ENCODE measurements at places on chromosomes 12 and 14.
A peak's percentile ranks its signal among the peaks of the same experiment; 100 is the strongest.

DNA sequence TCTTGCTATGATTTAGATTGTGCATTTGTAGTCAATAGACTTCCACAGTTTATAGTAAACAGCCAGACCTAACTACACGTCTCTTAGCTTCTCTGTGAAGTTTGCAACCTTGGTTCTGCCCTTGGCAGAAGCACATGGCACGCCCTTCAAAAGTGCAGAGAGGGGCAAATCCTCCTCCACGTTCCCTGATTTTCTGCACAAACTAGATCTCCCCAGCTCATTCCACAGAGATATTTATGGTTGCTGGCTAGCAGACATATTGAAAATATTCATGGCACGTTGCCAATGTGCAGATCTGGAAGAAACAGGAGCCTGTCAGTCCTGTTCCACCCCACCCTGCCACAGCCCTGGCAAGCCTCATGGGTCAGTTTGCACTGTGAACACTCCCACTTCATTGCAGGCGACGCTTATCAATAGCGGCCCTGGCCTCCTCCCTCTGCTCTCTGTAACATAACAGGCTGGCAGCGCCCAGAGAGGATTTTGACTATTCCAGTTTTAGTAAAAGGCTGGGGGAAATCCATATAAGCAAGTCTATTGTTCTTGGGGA lies 6.5 kb upstream of the LGALS3 start:
- DNase-seq = no peak

GRCh38 chr14:36426836-36427235 lies 93.2 kb downstream of the NKX2-1 start:
- no peak for DNase-seq

DNA sequence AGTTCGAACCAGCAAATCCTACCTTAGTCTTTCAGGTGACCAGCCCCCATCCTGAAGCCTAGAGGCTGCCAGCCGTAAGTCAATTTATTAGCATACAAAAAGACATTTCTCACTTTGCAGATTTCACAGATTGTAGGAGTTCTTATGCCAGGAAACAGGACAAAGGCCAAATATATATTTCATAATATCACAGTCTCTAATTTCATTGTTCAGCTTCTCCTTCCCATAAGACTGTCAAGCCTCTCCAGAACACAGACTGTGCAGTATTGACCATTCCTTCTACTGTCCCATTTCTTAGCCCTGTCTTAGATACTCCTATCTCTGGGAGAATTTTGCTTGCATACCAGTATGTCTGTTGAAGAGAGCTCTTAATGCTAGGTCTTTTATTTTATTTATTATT lies 89.2 kb upstream of the RESF1 start:
- no peak for DNase-seq

- no peak for DNase-seq
These were observed 36.0 kb upstream of the PLEKHG6 start for GRCh38 chr12:6274231-6275221.

GRCh38 chr14:104291123-104292000 lies 153.0 kb downstream of the KIF26A start:
- no peak for DNase-seq

- no peak for DNase-seq
These were observed 406.3 kb upstream of the MGAT4C start for GRCh38 chr12:86662464-86662863.

DNA sequence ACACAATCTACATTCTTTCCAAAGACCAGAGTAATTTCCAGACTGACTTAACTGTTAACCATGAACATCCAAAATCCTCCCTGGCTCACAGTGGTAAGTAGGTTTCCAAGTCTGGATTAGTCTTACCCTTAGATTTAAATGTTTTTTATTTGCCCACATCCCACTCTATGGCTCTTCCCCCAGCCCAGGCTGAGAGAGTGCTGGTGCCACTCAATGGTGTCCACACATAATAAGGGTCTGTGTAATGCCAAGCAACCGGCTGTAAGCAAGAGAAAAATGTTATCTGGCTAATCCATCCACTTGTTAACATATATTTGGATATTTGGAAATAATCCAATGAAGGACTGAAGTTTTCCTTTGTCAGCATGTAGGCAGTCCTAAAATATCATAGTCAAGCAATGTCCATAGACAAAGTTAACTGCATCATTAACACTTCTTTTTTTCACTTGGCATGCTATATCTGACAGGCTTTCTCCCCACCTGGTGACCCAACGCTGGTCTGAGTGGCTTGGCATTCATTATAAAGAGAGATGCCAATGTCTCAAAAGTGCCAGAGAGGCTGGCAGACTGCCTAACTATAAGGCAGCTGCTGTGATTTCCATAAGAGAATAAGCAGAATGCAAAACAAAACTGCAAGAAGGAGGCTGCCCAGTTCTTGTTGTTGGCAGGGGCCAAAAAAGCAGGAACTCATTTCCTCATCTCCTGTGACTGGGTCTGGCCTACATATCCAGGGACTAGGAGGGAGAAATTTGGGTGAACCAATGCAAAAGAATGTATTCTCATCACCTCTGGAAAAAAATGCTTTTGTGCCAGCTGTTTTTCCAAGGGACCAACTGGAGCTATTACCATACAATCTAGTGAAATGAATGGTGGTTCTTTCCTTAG lies 13.9 kb upstream of the HOXC13 start:
- DNase-seq = no peak

DNA sequence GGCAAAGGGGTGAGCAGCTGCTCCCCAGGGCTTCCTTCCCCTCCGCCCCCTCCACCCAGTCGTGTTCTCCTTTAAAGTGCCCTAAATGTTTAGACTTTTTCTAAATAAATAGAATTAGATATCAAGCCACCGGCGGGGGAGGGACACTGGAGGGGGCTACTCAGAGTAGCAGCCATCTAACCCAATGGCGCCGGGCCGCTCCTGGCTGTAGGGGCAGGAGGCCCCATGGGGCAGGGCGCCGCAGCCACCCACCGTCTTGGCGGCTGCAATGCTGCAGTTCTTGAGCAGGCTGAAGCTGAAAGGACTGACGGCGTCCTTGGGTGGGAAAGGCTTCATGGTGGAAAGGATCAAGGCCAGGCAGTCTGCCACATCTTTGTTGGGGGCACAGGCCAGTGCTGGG lies 13.1 kb downstream of the SLC39A5 start:
- no peak for DNase-seq

- no peak for DNase-seq
These were observed 37.0 kb upstream of the TMEM263 start for GRCh38 chr12:106918746-106919145.

- DNase-seq = peak; percentile 73
These were observed 13.3 kb downstream of the RNASE3 start for GRCh38 chr14:20904393-20905029.

- DNase-seq = no peak
These were observed 669 bp upstream of the KCNK13 start for GRCh38 chr14:90060965-90061684.

DNA sequence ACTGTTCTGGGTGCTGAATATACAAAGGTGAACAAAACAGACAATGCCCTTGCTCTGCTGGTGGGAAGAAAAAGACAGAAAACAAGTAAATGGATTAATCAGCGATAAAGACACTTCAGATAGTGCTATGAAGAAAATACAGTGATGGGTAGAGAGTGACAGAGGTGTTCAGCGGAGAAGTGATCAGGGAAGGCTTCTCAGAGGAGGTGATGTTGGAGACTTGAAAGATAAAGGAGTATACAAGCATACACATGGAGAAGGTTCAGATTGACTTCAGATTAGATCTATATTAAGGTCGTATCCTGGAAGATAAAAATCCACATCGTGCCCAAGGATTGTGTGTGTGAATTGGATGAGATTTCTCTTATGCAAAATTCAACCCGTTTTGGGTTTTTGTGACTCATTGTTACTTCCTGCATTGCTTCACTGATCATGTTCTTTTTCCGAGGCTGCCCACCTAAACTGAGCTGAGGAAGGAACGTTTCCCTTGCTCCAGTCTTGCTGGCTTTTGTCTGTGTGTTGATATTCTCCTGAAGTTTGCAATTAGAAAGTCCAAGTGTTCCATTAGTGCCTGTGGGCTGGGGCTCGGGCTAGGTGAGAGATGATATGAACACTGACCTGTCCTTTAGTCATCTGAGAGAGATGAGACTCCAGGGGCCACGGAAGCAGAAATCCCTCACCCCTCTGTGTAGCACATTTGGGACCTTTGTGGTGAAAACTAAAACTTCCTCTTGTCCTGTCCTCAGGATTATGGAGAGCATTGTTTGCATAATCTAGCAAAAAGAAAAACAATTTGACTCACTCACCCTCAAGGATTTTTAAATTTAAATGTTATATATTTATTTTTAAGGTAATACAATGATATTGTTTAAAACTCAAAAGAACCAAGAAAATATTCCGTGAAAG lies 27.6 kb downstream of the PLXNC1 start:
- peak; percentile 47 for DNase-seq

GRCh38 chr12:103647267-103647666 lies 60.2 kb downstream of the STAB2 start:
- DNase-seq = no peak

DNA sequence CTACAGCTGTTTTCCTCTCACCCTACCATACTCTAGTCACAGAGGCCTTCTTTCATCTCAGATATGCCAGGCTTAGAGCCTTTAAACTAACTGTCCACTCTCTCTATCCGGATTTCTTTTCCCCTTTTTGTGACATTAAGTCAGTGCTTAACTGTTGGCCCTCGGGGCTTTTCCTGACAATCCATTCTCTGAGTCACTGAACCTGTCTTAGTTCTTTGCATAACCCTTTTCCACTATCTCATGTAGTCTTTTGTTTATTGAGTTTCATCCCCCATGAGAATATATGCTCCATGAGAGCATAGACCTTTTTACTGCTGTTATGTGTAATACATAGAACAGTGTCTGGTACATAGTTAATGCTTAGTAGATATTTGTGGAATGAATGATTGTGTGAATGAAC lies 68.7 kb downstream of the PLEKHA5 start:
- no peak for DNase-seq

GRCh38 chr12:107590413-107590812 lies 95.2 kb upstream of the PWP1 start:
- DNase-seq = no peak

DNA sequence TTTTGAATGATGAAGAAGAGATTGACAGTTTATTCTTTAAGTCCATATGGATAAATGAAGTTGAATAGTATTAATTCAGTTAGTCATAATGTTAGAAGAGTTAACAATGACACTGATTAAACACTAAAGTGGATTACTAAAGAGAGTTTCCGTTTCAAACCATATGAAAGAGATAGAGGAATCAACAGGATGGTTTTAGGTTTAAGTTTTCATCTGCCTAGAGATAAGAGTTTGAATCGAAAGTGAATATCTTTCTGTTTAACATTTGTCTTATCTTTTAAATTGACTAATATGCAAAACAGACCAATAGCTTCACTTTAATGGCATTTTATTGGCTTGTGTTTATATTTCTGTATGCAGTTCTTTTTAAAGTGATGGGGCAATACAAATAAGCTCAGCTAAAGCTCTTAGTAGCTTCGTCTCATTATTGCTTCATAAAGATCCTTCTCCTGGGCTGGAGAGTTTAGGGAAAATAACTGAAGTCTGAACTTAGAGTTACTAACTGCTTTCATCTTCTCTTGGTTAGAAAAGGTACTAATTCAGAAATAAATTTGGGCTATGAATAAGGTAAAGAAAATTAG lies 66.0 kb downstream of the MIPOL1 start:
- no peak for DNase-seq

- no peak for DNase-seq
These were observed 20.5 kb upstream of the PPP2R5C start for GRCh38 chr14:101740981-101741380.

DNA sequence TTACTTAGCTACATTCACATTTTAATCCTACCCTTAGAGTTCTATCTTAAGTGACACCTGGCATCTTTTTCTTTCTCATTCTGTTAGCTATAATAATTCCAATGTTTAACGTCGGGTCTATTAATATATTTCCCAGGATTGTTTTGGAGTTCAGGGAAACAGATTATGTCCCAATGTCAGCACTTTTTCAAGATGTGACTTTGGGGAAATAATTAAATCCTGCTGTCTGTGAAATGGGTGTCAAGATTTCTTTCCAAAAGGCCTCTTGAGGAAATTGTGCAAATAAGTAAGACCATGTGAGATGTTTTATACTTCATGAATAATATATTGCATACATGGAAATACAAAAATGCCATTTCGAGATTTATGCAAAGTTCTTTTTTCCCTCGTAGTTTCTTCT lies 887.6 kb upstream of the SEL1L start:
- no peak for DNase-seq

DNA sequence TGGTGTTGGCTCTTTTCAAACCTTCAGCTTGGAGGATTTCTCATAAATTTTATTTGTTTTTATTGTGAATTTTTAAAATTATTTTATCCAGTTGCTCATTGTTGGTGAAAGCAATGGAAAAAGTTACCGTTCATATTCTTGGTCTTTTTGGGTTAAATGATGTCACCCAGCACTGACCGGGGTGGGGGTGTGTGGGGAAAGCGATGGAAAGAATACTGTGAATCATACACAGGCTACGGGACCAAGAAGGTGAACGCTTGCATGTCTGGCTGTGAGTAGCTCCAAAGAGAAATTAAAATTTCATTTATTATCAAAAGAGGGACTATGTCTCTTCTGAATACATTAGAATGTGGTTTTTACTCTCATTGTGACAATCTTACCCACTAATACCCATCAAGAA lies 430.1 kb downstream of the AEBP2 start:
- no peak for DNase-seq

GRCh38 chr12:67315661-67316060 lies 46.5 kb downstream of the CAND1 start:
- DNase-seq = no peak

- no peak for DNase-seq
These were observed 7.1 kb downstream of the OSBPL8 start for GRCh38 chr12:76552343-76552938.

DNA sequence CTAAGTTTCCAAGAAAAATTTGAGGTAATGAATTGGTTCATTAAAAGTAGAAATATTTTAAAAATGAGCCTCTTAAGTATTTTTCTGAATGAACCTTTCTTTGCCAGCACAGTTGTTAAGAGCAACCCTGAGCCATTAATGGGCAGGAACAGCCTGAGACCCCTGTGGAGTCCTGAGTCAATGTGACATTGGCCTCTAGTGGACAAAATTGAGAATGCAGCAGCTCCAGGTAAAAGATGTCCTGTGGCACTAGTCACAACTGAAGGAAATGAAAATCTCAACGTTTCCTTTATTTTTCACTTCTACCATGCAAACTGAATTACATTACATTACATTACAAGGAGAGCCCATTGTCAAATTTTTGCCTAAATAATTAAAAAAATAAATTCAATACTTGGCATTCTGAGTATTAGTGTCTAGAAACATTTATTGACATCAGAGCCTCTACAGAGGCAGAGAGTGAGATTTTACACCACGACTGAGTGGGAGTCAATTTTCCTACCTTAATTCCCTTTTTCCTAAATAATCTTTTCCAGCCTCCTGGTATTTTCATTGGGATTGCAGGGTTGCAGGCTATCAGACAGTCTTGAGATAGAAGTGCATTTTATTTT lies 135.7 kb downstream of the PPM1H start:
- no peak for DNase-seq

- DNase-seq = no peak
These were observed 9.6 kb upstream of the GPHN start for GRCh38 chr14:66498311-66498710.

All from GF-D8 (cell line).